ENCODE measurements at places on chromosomes 12 and 14. TPM values are rescaled to one million over a fixed set of nuclear protein-coding genes. Genes with fewer than 3 reads are reported as not detected.

Gene NR1H4
- total RNA-seq = not detected

Gene DIO2
- not detected for total RNA-seq

Gene JAG2
- total RNA-seq = 1.2 TPM

Gene ARHGAP9
- total RNA-seq = 295 TPM

Gene PAH
- total RNA-seq = 0.15 TPM

Gene CNTN1
- total RNA-seq = not detected

Gene NEUROD4
- total RNA-seq = not detected

Gene GNPTAB
- 38.1 TPM for total RNA-seq

Gene TAOK3
- total RNA-seq = 77.8 TPM

Gene REC8
- total RNA-seq = 94.8 TPM

Gene IKBIP
- 3.1 TPM for total RNA-seq

Gene SRSF5
- 1,334 TPM for total RNA-seq

Gene ZNF385A
- total RNA-seq = 3.4 TPM

Gene LHX5
- not detected for total RNA-seq

Gene RNASE1
- not detected for total RNA-seq

Gene RBMS2
- 3.0 TPM for total RNA-seq

Measured in T-helper 17 cell (primary cell).